Midbrain (tissue), 1 donor: ENCODE measurements at places on chromosomes 12 and 14.

- peak; percentile 56 for DNase-seq
These were observed 569 bp upstream of the ARHGEF40 start for GRCh38 chr14:21069388-21070082.

DNA sequence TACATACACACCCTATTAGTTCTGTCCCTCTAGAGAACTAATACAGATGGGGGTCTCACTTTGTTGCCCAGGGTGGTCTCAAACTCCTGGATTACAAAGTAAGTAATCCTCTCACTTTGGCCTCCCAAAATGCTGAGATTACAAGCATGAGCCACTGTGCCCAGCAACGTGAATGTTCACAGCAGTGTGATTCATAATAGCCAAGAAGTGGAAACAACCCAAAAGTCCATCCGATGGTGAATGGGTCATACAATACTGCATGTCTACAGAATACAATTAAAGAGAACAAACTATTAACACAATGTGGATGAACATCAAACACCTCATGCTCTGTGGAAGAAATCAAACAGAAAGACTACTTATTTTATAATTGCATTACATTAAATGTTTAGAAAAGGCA is 57.3 kb upstream of the SYNE2 start:
- no peak for DNase-seq

DNA sequence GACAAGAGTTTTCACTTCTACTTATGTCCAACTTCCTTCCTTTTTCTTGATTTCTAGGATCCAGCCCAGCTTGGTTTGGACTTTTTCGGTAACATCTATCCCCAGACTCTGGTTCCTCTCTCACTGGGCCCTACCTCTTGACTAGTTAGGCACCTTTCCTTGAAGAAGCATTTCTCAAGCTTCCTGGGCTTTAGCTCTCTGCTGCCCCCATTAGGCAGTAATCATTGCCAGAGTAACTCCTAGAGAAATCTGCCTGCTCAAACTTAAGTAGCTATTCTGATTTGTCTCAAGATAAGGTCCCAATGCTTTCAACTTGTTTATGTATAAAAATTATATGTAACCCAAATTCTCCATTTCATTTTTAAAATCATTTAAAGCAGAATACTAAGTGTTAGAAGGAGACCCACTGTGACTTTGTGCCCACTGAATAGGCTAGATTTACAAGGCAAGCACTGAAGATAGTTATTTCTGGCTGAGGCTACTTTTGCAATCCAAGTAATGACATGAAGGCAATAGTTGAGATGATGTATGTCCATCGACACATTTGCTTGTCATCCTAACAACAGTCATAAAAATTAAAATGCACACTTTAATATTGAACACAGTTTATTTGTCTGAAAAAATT is 275.0 kb upstream of the G2E3 start:
- peak; percentile 10 for DNase-seq

- no peak for DNase-seq
These were observed 266.4 kb upstream of the SFSWAP start for GRCh38 chr12:131444220-131445164.

DNA sequence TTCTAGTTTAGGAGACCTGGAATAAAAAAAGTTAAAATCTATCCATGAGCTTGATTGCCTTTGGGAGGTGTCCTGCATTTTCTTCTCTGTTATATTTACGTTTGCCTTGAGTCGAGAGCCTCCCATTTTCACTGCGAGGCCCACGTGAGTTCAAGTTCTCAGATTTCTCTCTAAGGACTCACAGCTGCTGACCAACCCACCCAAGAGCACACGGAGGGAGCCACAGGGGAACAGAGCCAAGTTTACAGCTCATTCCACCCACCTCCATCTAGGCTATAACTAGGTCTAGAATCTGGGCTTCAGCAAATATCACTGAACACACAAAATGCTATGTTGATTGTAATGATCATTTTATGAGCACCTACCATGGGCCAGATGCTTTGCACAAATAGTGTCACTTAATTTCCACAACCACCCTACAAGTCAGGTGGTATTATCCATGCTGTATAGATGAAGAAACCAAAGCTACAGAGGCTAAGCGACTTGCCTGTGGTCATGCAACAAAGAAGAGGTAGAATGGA is 16.7 kb downstream of the ALDH1L2 start:
- DNase-seq, result no peak
